ENCODE measurements at places on chromosomes 5 and 9. TPM values are rescaled to one million over a fixed set of nuclear protein-coding genes. Genes with fewer than 3 reads are reported as not detected.

BARHL1 gene
- total RNA-seq: not detected

GRCh38 chr9:69532396-69532795 lies 139.8 kb downstream of the APBA1 start:
- DNase-seq: no peak

DNA sequence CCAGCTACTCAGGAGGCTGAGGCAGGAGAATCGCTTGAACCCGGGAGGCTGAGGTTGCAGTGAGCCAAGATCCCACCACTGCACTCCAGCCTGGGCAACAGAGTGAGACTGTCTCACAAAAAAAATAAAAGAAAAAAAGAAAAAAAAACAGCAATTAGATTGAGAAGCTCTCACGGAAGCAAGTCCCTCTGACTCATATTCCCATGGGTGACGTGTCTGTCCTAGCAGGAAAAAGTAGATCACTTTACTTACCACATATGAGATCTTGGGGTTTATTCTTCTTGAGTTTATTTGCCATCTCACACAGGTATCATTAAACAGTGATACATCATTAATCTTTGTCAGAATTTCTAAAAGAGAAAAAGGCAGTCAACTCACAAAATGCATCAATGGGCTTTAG lies 62.6 kb downstream of the SUSD1 start:
- no peak for DNase-seq

RNF183 gene
- total RNA-seq: not detected

NSG2 gene
- 2.3 TPM for total RNA-seq
